ENCODE measurements at places on chromosomes 1 and 21. TPM values are rescaled to one million over a fixed set of nuclear protein-coding genes. Genes with fewer than 3 reads are reported as not detected.
A peak's percentile ranks its signal among the peaks of the same experiment; 100 is the strongest.

DNA sequence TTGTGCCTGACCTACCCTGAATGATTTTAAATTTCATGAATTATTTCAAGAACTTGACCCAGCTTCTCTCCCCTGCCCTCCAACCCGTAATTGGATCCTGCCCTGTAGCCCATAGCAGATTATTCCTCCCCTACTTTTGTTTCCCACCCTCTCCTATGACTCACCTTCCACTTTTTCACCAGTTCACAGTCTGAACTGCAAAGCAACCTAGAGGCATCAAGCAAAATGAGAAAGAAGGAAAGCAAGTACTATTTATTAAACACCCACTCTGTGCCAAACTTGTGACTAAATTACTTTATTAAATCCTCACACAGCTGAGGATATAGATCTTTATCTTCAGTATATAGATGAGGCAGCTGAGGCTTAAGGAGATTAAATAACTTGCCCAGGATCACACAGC, 20.7 kb upstream of the IKBKE start:
- no peak for DNase-seq

DNA sequence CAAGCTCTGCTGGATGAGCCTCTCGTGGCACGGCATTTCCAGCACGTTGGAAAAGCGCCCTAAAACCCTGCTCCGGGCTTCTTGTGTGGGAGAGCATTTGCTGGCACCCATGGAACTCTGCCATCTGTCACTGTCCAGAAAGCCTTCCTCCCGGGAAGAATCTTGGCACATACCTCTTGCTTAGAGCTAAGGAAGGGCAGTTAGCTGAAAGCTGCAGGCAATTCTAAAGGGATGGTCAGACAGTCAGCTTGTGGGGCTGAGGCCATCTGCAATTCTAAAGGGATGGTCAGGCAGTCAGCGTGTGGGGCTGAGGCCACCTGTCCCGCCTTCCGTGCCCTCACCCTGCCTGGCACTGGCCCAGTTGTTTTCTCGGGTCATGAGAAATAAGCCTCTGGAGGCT, 139.0 kb upstream of the TMEM51 start:
- no peak for DNase-seq

GRCh38 chr1:216175714-216176113, 247.5 kb downstream of the USH2A start:
- DNase-seq, result no peak

- DNase-seq, result no peak
These were observed 105.0 kb downstream of the GPATCH2 start for GRCh38 chr1:217525773-217526490.

- DNase-seq, result no peak
These were observed 12.4 kb downstream of the LAMC2 start for GRCh38 chr1:183198463-183198862.

DNA sequence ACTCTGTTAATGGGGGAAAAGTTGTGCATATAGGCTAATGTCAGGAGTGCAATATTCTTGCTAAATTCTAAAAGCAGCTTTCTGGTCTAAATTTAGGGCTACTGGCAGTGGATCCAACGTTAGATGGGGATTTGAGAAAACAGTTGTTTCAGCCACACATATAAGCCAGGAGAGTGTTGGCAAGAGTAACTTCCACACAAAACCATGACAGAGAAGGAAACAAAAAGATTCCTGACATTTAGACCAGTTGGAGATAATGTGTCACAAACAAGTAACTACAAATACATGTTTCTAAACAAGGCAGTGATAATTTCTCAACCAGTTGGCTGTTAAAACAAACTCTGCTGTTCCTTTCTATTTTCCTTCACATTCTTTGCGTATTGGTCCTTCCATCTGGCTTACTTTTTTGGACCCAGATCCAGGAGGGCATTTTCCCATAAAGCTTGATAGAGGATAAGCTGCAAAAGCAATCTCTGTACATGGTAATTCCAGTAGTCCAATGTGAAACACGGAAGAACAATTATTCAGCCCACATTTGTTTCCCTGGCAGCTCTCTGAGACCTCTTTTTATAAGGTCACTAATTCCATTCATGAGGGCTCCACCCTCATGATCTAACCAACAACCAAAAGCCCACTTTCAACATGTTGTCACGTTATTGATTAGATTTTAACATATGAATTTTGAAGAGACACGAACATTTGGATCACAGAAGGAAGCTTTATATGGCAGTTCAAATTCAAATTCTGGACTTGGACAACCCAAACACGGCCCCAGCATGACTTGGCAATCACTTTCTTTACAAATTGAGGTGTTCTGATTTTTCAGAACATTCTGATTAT, 1888.6 kb downstream of the MRPL39 start:
- no peak for DNase-seq

- no peak for DNase-seq
These were observed 106.7 kb downstream of the CAMTA1 start for GRCh38 chr1:6891781-6892579.

GRCh38 chr1:160645386-160646130, 1.3 kb downstream of the SLAMF1 start:
- DNase-seq, result no peak

DNA sequence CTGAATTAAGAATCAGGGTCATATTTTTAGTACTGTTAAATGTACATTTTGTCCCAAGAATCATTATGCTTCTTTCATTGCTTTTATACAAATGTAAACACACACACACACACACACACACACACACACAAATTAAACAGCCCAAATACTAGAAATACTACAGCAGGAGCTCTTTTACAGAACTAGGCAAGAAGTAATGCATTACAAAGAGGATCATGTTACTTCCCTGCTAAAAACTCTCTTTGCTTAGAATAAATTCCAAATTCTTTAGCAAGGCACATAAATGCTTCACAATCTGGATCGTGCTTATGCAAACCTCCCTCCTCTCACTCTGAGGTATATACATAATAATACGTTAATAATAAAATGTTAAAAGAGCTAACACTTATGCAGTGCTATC, 720.4 kb upstream of the ADGRL4 start:
- DNase-seq, result no peak

- DNase-seq, result no peak
These were observed 4.8 kb upstream of the MYSM1 start for GRCh38 chr1:58704616-58705021.

GRCh38 chr1:235004840-235005391, 123.7 kb downstream of the TOMM20 start:
- DNase-seq, result no peak

GRCh38 chr1:107963008-107963407, 2.0 kb downstream of the VAV3 start:
- DNase-seq, result no peak

GRCh38 chr1:93275634-93276295, 69.9 kb upstream of the DR1 start:
- DNase-seq, result peak; percentile 18

GRCh38 chr1:100277866-100278265, 11.8 kb downstream of the RTCA start:
- no peak for DNase-seq

Gene LCE2A
- not detected for polyA plus RNA-seq

Gene PLEKHA6
- polyA plus RNA-seq, result 55.8 TPM

Gene MASP2
- 10.0 TPM for polyA plus RNA-seq

Gene LCE1F
- not detected for polyA plus RNA-seq

Data from left renal pelvis (tissue), 4 donors.